ENCODE measurements at places on chromosomes 7 and 10. TPM values are rescaled to one million over a fixed set of nuclear protein-coding genes. Genes with fewer than 3 reads are reported as not detected.

The PMS2 gene
- 22.6 TPM for total RNA-seq

The COBL gene
- 26.3 TPM for total RNA-seq

The PTPRN2 gene
- 0.55 TPM for total RNA-seq

The MYL7 gene
- total RNA-seq, result 115 TPM

The SLC18A2 gene
- 0.34 TPM for total RNA-seq

The SLC16A9 gene
- total RNA-seq, result 4.9 TPM

The OR2A42 gene
- total RNA-seq, result not detected

The CACNB2 gene
- 4.6 TPM for total RNA-seq

The PLEKHS1 gene
- total RNA-seq, result not detected
